ENCODE measurements at places on chromosomes 2 and 18.
A peak's percentile ranks its signal among the peaks of the same experiment; 100 is the strongest.

DNA sequence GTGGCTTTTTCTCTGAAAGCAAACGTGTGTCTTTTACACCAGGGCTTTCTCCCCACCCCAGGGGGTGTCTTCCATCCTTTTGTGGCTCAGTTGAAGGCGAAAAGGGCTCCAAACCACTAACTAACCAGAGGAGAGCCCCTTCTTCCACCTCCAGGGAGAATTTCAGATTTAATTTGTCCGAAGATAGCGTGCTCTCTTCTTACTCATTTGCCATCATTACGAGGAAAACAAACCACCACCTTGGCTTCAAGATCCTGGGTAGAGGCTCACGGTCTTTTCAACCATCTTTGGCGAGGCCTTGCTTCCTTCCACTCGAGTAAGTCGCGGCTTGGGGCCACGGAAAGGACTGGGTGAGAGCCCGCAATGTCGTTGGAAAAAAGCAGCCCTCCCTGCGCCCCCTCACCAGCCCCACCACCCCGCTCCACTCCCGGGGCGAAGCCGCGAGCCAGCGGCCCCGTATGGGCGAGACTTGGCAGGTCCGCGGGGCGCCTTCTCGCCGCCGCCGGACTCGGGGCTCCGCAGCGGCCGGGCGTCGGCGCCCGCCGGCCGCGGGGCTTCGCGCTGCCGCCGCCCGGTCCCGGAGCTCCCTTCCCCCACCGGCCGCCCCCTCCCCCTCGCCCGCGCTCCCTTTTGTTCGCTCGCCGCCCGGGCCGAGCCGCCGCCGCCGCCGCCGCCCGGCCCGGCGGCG, 1.7 kb upstream of the ZNF532 start:
- DNase-seq = no peak

- no peak for DNase-seq
Observed at GRCh38 chr2:173567493-173567892, 212.8 kb downstream of the CDCA7 start.

GRCh38 chr18:9906481-9906880, 7.3 kb upstream of the VAPA start:
- no peak for DNase-seq

DNA sequence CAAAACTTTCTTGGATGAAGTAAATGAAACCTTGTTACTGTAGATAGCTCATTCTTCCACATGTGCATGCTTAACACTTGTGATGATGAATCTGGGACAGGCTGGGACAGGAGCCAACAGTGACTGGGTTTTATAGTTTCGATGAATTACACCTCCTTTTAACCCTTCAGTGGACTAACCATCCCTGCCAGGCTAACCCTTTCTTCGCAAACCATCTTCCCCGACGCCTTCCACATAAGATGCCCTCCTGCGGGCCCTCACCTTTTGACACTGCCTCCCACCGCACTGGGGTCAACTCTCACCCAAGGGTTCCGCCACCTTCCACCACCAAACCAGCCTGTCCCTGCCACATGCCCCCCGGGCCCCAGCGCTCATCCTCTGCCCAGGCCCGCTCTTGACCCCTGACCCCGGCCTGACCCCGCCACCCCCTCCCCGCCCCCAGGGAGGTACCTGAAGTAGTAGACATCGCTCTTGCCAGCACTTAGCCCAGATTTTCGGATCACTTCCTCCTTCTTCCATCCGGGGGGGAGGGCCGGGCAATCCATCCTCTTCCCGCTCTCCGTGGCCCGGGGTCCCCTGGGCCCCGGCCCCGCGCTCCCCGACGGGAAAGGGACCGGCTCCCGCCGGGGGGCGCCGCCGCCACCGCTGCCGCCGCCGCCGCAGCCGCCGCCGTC, 764 bp downstream of the MBD2 start:
- peak; percentile 84 for DNase-seq

- no peak for DNase-seq
Observed at GRCh38 chr2:56082665-56083064, 101.1 kb upstream of the CCDC85A start.

DNA sequence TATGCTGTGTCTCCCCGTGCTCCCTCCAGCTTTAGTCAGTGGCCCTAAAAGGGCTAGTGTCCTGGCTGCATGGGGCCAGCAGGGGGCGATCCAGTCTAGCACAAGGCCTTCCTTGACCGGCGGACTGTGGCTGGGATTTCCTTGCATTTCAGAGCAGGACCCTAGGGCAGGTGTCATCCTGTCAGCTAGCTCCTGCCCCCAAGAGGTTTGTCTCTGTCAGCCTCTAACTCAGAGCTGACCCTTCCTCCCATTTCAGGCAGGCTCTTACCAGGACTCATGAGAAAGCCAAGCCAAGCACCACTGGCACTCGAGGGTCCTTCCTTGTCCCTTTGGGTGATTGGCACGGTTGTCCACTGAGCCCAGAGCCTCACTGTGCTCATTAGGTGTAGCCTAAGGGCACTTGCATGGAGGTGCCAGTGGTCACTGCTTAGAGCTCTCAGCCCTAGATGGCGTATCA, 140.3 kb downstream of the RPIA start:
- no peak for DNase-seq

- no peak for DNase-seq
Observed at GRCh38 chr2:11812466-11813248, 66.2 kb downstream of the LPIN1 start.

- DNase-seq = no peak
Observed at GRCh38 chr2:235613649-235614048, 119.8 kb downstream of the AGAP1 start.

- no peak for DNase-seq
Observed at GRCh38 chr2:180662941-180663471, 317.4 kb upstream of the UBE2E3 start.

- DNase-seq = no peak
Observed at GRCh38 chr2:102925003-102925402, 163.2 kb downstream of the TMEM182 start.

- DNase-seq = no peak
Observed at GRCh38 chr2:35688309-35688708, 667.3 kb upstream of the CRIM1 start.

- DNase-seq = peak; percentile 76
Observed at GRCh38 chr2:221104361-221104811, 467.7 kb downstream of the EPHA4 start.

DNA sequence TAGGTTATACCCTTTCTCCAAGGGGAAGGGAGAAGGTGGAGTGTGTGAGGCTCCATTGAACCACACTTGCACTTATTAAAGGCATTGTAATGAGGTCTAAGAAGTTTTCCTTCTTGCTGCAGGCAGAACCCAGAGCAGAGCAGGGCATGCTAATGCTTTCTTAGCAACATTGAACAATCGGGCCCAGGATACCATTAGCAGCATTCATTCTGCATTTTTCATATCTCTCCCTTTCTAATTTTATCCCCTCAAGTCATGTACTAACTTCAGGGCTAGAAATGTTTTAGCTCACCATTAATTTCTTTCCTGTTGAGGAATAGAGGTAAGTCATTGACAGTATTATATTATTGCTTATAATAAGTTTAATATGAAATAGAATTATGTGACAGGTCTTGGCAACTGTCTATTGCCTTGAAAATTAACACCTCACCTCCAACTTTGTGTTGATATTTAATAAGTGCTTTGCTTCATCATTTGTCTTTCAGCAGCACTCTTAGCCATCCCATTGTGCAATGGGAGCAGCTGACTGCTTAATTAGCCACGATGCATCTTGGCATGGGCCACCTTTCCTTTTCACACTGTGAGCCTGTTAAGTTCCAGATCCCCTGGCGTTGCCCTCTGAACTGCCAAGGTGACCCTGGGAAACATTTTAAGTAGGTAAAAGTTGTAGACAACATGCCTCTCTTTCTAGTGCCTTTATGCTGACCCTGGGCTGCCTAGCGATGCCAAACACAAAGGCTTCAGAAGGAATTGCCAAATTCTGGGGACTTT, 300.8 kb upstream of the MEX3C start:
- no peak for DNase-seq

DNA sequence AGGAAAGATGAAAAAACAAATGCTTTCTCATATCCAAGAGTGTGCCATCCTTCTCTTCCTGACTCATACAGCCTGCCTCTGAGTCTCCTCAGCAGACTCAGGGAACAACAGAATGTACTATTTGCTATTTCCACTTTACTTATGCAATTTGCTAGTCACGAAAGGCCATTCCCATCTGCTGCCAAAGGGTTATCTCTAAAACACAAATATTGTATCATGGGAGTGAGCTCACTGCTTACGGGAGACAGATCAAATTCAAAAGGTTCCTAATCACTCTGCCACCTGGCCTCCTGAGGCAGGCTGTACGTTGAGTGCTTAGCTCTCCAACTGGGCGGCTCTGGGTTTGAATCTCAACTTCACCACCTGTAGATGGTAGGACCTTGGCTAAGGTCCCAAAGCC, 92.0 kb downstream of the GAREM1 start:
- no peak for DNase-seq

DNA sequence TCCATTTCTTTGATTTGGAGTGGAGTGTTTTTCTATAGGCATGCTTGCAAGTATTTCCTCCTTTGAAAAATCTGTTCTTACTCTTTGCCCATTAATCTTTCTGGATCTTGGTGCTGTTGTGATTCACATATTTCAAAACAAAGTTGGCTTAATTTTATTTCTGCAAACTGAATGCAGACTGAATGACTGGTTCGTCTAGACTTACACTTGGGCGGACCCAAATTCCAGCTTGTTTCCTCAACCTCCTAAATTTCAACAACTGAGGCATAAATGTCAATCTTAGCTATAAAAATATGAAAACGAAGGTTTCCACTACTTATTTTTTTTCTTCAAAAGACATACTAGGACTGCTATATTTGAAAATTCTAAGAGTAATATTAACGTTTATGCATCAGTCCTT, 59.0 kb downstream of the ANKRD44 start:
- DNase-seq = peak; percentile 82

GRCh38 chr2:127181851-127182250, 38.2 kb downstream of the CYP27C1 start:
- DNase-seq = no peak

DNA sequence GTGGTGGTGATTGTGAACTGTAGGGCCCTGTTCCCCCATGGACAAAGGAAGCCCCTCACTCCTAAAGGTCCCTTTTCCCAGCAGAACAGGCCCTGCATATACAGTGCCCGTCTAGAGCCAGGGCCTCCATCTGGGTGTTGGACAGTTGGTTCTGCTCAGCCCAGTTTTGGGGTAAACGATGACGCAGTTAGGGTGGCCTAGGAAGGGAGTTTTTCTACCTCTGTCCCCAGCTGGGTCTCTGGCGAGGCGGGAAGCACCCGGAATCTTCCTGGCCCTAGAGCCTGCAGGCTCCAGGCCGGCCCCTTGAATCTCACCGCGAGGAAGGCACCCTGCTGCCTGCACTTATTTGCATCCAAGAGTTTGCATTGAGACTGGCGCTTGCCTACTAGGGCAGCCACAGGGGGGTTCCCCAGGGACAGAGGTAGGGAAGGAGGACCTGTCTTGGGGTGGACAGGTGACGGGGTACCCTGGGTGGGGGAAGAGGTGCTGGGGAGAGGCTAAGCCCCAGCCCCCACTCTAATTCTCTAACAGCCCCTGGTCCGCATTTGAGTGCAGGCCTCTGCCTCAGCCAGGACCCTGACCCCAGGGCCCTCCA, 529 bp upstream of the MTA3 start:
- DNase-seq = peak; percentile 48

DNA sequence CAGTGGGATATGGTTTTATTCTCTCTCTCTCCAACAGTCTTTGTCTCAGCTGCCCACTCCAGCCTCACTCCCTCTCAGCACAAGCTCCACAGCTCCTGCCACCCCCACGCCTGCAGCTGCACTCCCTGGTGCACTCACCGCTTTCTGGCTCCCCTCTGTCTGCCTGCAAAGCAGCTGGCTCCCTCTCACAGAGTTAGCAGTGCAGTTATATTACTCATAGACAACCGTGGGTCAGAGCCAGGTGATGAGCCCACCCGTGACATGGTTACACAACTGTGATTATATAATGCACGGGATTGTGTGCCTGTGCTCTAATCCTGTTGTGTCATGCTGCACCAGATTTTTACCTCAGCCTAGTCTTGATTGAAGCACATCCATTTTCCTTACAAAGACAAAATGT, 276.9 kb upstream of the CHAC2 start:
- DNase-seq = peak; percentile 11

GRCh38 chr18:49859725-49860124, 46.4 kb upstream of the ACAA2 start:
- DNase-seq = no peak

DNA sequence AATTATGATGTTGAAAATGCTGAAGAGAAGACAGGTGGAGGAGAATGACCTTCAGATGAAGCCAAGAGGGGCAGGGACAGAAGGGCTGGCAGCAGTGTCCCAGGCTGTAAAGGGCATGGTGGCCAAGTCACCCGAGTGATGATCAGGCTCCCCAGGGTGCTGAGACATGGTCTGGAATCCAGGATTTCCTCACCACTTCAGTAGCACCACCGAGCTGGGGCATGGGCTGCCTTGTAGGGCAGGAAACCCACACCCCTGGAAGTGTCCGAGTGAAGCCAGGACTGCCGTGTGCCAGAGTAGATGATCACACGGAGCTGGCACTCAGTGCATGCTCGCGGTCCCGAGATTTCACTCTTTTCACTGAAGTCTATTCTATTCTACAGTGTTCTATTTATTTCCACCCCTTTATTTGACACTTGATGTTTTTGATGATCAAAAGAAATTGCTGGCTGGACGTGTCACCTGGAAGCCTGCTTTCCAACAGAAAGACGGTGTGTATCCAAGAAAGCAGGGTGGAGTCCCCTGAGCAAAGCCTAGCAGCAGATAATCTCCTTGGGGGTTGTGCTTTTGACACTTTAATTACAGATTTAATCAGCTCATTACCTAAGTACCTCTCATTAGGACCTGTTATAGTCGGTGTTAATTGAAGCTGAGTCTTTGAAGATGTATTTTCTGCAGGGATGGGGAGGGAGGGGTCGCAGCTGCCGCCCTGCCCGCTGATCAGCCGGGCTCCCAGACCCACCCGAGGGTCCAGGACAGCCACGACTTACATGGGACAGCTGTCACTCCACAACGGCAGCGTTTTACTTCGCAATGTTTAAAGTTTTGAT, 92.3 kb downstream of the SEPTIN10 start:
- DNase-seq = no peak

DNA sequence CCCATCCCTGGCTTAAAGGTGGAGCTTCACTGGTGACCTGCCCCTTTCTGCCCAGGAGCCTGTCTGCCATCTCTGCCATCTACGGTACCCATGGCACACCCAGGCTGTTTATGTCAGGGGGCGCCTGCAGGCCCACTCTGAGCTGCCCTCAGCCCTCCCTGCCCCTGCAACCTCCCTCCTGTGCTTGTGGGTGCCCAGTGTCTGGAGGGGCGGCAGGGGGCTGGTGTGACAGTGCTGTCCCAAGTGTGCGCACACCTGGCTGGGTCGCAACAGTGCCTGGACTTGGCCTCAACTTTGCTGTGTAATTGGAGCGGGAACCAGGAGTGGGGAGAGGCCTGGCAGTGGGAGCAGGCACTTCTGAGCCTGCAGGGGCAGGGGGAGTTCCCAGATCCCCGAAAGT, 102.4 kb downstream of the ALMS1 start:
- DNase-seq = no peak
